Posterior cingulate gyrus (tissue), 11 donors: ENCODE measurements at places on chromosomes 11 and 22.

DNA sequence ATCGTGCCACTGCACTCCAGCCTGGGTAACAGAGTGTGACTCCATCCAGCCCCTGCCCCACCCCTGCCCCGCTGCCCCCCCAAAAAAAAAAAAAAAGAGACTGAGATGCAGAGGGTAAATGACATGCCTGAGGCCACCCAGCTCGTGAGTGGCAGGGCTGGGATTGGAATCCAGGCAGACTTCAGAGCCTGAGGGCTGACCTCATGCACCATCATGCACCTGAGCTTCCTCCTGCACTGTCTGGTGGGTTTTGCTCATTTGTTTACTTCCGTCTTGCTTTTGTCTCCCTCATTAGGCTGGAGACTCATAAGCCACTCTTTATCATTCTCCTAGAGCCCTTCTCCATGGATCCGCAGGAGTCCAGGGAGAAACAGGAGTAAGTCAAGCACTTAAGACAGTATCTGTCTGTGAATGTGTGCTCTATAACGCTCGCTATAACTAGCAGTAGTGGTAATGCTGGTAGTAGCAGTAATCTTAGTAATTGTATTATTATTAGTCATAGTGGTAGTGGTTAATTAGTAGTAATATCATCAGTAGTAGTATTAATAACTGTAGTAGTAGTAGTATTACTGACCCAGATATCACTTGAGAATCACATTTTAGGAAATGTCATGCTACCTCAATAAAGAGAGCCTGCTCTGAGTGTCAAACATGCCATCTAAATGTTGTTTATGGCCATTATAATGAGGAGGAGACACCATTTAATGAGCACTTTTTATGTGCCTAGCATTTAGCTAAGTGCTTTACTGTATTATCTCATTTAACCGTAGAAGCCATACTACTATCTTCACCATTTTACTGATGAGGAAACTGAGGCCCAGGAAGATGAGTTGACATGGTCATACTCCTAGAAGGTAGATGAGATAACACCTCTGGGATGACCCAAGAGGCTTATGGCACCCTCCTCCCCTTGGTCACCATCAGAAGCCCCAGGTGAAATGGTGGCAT, 85.0 kb downstream of the NAT10 start:
- DNase-seq = no peak

GRCh38 chr11:128463979-128464378, 123.4 kb downstream of the ETS1 start:
- DNase-seq = no peak

- DNase-seq = no peak
Observed at GRCh38 chr22:27029584-27030130, 372.3 kb downstream of the MIAT start.

DNA sequence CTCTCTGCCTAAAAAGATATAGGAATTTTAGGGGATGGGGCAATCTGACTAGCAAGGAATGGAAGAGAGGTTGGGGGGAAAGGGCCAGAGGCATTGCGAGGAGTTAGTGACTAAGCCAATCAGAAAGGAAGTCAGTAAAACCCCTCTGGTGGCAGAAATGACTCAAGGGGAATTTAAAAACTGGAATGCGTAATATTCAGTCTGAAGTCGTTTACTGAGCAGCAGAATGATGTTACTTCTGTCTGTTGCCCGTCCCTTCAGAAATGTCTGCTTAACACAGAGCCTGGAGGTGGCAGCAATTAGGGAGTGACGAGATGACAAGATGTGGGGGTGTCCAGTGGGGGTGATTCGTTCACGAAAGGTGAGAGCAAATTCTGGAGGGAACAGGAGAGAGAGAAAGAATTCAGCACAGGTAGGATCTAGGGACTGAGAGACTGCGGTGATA, 107.7 kb upstream of the CLMP start:
- DNase-seq = no peak

- no peak for DNase-seq
Observed at GRCh38 chr22:32725369-32725988, 76.0 kb upstream of the TIMP3 start.

DNA sequence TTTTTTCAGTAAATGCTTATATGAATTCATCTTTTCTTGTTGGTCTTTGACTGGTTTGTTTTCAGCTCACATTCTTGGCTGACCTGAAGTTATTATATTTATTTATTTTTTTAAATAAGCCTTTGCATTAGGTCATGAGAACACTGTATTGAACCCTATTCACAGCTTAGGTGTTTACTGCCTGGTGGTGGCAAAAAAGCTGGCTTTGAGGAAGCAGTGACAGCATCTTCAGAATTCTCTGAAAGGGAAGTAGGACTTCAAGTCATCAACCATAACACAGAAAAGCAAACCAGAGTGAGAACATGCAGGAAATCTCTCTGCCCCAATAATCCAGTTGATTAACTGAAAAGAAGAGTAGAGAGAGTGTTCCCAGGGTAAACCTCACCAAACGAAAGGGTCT, 30.3 kb upstream of the MMP13 start:
- no peak for DNase-seq

- no peak for DNase-seq
Observed at GRCh38 chr22:38218661-38219622, 17.1 kb downstream of the MAFF start.

DNA sequence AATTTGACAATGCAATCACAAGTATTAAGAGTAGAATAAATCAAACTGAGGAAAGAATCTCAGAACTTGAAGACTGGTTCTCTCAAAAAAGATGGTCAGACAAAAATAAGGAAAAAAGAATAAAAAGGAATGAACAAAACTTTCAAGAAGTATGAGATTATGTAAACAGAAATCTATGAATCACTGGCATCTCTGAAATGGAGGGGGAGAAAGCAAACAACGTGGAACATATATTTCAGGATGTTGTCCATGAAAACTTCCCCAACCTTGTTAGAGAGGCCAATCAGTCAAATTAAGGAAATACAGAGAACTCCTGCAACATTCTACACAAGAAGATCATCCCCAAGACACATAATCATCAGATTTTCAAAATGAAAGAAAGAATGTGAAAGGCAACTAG, 235.7 kb downstream of the SBF2 start:
- DNase-seq = no peak

DNA sequence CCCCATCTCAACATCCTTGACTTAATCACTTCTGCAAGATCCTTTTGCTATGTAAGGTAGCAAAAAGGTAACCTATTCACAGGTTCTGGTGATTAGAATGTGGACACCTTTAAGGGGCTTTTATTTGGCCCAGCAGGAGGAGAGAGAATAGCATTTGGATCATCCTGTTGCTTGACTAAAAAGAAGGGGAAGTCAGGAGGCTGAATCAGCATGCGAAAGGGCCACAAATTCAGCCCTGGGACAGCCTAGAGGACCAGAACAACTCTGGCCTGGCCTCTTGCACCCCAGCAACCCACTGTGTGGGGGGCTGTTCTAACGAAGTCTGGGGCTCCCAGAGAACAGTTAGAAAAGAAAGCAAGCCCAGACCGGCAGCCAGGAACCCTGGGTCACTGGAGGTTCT, 3.2 kb upstream of the HMOX1 start:
- DNase-seq = no peak

- no peak for DNase-seq
Observed at GRCh38 chr22:36360011-36360410, 27.8 kb downstream of the MYH9 start.

DNA sequence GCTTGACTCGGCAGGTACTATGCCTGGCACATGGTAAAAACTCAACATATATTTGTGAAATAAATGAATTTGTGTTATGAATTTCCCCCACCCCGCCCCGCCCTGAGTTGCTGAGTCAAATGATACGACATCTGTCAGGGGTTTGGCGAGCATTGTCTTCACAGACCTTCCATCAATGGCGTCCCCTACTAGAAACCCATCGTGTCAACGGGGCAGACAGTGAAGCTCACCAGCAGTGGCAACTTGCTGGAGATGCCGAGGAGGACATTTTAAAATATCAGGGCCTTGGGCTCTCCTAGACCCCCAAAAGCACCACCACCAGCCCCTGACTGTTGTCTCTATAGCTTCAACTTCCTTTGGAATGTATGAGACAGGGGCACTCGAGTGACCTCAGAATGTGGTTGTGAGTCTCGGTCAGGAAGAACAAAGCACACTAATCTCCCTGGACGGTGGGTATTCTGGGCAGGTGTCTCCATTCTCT, 761 bp upstream of the NXF1 start:
- no peak for DNase-seq

DNA sequence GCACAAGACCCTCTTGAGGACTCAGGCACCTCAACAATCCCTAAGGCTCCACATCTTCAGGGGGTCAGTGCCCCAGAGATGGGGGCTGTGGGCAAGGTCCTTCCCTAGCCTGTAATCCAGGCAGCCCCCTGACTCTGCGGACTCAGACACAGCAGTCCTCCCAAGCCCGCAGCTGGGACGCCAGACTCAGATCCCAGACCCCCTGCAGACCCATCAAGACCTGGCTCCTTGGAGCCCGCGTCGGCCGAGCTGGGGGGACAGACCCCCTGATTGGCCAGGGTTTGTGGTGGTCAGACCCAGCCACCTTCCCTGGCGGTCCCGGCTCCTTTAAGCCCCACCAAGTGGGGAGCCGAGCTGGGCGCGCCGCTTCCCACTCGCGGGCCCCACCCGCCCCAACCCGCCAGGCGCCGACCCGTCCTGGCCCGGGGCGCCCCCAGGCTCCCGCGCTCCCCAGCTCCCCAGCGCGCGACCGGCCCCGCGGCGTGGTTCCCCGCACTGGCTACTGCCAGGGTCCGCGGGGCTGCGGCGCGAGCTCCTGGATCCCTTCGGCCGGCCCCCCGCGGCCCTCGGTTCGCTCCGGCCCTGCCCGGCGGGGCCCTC, 458 bp downstream of the OSBPL5 start:
- DNase-seq = no peak

GRCh38 chr11:35771722-35772121, 109.1 kb downstream of the TRIM44 start:
- no peak for DNase-seq

- no peak for DNase-seq
Observed at GRCh38 chr22:37431366-37431765, 4.1 kb upstream of the ELFN2 start.

DNA sequence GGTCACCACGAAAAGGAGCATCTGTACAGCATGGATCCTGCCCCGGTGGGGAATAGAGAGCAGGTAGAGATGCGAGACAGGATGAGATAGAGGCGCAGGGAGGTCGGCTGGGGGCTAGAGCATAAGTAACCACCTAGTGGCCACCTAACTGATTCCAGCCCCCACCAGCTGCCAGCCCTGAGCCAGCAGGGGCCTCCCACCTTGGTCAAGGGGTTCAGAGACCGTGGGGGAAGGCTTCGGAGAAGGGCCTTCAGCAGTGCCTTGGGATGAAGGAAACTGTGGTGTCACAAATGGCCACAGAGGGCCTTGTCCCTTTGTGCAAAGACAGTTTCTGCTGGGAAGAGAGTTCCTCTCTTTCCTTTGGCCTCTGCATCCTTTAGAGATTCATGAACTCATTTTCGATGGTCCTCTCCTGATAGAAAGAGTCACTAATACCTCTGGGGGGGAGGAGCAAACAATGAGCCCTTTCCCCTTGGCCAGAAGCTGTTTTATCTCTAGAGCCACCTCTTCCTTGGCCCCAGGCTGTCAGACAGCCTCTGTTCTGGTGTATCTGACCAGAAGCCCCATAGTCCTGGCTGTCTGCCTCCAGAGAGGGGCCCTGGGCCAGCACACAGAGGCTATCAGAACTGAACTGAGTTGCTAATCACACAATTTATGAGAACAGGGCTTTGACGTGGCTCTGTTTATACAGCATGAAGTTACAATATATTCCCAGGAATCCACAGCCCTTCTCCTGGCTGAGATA, 146.0 kb downstream of the PARVA start:
- DNase-seq = no peak
